ENCODE measurements at places on chromosomes 2 and 18. TPM values are rescaled to one million over a fixed set of nuclear protein-coding genes. Genes with fewer than 3 reads are reported as not detected.
A peak's percentile ranks its signal among the peaks of the same experiment; 100 is the strongest.

The ACMSD gene
- not detected for total RNA-seq

DNA sequence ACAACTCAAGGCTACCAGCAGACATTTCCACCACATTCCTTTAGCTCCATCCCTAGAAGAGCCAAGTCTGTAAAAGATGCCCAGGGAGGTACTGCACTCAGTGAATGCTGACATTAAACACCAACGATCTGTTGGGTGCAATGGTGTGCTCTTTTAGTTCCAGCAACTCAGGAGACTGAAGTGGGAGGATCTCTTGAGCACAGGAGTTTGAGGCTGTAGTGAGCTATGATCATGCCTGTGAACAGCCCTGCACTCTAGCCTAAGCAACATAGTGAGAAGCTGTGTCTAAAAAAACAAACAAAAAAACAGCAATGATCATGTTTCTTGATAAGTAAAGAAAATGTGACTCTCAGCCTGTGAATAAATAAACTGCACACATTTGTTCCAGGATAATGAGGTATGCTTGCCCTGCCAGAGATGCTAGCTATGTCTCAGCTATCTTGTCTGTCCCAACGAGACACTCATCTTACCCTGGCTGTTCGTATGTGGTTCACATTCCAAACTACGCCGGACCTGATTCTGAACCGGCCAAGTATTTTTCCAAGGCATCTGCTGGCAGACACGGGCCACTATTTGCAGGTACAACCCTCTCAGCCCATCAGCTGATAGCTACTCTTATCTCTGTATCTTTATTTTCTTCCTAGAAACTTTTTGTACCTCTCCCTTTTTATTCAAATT, 21.8 kb downstream of the TMEM182 start:
- DNase-seq, result no peak

The MYO7B gene
- total RNA-seq, result 0.27 TPM

The RNF125 gene
- total RNA-seq, result 0.57 TPM

DNA sequence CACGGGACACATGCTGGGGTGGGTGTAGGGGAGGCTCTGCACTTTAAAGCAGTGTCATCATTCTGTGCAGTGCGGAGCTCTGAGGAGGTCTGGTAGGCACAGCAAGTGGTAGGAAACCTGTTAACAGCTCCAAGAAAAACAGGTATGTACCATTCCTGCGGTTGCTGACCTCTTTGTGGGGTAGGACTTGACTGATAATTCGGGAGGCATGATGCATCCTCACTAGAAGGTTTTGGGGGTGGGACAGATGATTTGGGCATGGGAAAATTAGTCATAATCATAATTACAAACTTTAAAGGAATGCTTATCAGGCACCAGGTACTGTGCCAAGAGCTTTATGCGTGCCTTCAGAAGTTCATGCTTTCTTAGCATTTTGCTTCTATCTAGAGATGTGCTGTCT, 9.7 kb downstream of the DOK1 start:
- peak; percentile 96 for DNase-seq

GRCh38 chr18:10949655-10950054, 199.7 kb downstream of the PIEZO2 start:
- no peak for DNase-seq

The KCTD18 gene
- total RNA-seq, result 17.0 TPM

DNA sequence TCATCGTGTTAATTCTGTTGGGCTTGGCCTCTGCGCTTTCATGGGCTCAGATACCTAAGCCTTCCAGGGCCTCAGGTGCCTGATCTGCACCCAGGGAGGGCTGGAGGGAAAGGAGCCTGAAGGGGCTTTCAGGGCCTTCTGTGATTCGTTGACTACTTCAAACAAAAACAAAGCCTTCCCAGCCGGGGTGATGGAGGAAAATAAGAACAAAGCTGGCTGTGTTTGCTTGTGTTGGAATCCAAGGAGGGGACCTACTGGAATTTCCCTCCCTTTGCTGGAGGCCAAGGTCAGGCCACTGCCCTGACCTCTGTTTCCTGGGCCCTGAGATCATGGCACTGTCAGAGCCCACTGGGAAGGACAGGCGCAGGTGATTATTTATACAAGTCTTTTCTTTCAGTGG, 135.3 kb downstream of the KLHL29 start:
- DNase-seq, result peak; percentile 54

The UGT1A9 gene
- 1.0 TPM for total RNA-seq
